ENCODE measurements at places on chromosomes 12 and 14. TPM values are rescaled to one million over a fixed set of nuclear protein-coding genes. Genes with fewer than 3 reads are reported as not detected.

DNA sequence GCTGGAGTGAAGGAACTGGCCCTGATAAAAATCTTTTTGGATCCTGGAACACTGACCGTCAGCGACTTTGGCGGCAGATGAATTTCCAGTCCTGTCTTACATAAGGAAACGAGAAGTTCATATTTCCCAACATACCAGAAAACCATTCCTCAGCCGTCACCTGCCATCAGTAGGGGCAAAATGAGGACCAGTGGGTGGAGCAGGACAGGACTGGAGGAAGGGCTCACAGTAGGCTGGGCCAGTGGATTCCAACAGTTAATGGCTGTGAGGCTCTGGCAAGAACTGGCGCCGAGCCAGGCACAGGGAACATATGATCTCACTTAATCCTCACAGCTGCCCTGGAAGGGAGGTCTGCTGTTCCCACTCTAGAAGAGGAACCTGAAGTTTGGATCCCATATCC lies 67.2 kb upstream of the FAM181A start:
- H3K36me3 ChIP-seq: no peaks in the 10 kb centered on the region
- no peak overlapping the region for H3K27ac ChIP-seq
- H3K4me3 ChIP-seq: no peak overlapping the region
- DNase-seq: no peak
- H3K4me1 ChIP-seq: no peaks in the 10 kb centered on the region

- no peaks in the 10 kb centered on the region for H3K36me3 ChIP-seq
- H3K27ac ChIP-seq: no peak overlapping the region
- no peak overlapping the region for H3K4me3 ChIP-seq
- DNase-seq: no peak
- H3K4me1 ChIP-seq: no peaks in the 10 kb centered on the region
- no peaks in the 10 kb centered on the region for H3K27me3 ChIP-seq
Observed at GRCh38 chr14:95645389-95645996, 40.7 kb upstream of the TCL1B start.

GRCh38 chr12:113684053-113684907 lies 212.6 kb upstream of the LHX5 start:
- H3K4me1 ChIP-seq: no peaks in the 10 kb centered on the region
- peak; percentile 66 for DNase-seq
- no peaks in the 10 kb centered on the region for H3K27me3 ChIP-seq
- H3K36me3 ChIP-seq: no peaks in the 10 kb centered on the region
- no peak overlapping the region for H3K27ac ChIP-seq

DNA sequence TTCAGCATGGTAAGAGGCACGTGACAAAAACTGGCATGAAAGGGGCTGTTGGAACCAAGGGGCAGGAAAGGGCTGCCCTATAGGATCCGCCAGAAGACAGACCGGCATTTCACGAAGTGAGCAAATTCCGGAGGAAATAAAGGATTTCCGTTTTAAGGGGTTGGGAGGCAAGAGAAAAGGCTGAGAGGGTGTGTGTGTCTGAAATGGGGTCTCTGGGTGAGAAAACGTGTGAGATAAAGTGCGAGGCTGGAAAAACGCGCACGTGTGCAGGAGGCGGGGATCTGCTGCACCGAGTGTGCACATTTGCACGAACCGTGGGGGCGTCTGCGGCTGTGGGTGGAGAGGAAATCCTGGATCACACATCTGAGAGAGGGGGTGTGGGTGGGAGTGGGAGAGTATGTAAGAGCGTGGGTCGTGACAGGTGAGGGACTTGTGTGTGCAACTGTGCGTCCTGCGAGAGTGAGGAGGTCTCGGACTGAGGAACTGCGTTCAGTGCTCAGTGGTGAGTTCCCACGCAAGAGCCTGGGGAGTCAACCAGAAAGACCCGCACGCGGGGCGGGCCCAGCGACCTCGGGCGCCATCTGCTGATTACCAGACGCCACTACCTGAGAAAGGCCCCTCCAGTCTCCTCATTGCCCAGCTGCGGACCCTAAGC lies 37.0 kb upstream of the P2RX7 start:
- peak; percentile 88 for DNase-seq
- 0 out of 2 replicates have a peak, but pooled peaks cover 2% of the 10 kb centered on the region for H3K4me1 ChIP-seq
- H3K27me3 ChIP-seq: no peaks in the 10 kb centered on the region
- H3K36me3 ChIP-seq: no peaks in the 10 kb centered on the region
- H3K4me3 ChIP-seq: peak overlapping the region; percentile 18
- no peak overlapping the region for H3K27ac ChIP-seq

DNA sequence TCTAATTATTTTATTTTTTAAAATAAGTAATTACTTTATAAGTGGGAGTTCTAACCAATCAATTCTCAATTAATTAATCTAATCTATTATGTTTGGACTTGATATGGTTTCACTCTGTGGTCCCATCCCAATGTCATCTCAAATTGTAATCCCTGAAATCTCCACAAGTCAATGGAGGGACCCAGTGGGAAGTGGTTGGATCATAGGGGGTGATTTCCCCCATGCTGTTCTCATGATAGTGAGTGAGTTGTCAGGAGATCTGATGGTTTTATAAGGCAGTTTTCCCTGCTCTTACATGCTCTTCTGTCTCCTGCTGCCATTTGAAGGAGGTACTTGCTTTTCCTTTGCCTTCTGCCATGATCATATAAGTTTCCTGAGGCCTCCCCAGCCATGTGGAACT lies 836.1 kb downstream of the GALC start:
- no peak overlapping the region for H3K27ac ChIP-seq
- peaks cover 3% of the 10 kb centered on the region for H3K36me3 ChIP-seq
- peaks cover 10% of the 10 kb centered on the region for H3K27me3 ChIP-seq
- no peak overlapping the region for H3K4me3 ChIP-seq
- DNase-seq: no peak
- no peaks in the 10 kb centered on the region for H3K4me1 ChIP-seq

DNA sequence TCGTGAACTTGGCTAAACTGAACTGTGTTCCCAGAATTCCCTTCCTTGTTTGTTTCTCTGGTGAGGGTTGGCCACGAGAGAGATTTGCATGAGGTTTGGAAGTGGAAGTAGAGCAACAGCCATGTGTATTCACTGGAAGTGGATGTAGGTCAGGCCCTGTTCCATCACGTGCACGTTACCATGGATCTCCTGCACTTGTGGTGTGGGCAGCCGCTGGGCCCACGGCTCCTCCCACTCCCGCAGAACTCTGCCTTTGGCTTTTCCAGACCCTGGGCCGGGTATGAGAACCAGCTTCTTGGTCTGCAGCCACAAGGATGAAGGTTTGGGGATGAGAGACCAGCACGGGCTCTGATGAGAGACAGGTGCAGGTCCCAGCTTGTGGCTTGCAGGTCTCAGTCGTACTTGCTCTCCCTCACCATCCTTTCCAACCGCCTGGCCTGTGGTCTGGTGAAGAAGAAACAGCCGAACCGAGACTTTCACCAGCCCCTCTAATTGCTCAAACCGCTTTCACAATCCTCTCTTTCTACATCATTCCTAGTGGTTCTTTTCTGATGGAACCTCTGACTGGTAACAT lies 94.9 kb downstream of the DUSP16 start:
- no peak overlapping the region for H3K27ac ChIP-seq
- DNase-seq: no peak
- peaks cover 30% of the 10 kb centered on the region for H3K36me3 ChIP-seq

- peaks cover 15% of the 10 kb centered on the region for H3K36me3 ChIP-seq
- H3K4me3 ChIP-seq: no peak overlapping the region
- H3K27ac ChIP-seq: no peak overlapping the region
Observed at GRCh38 chr12:121318121-121318520, 21.6 kb upstream of the CAMKK2 start.

DNA sequence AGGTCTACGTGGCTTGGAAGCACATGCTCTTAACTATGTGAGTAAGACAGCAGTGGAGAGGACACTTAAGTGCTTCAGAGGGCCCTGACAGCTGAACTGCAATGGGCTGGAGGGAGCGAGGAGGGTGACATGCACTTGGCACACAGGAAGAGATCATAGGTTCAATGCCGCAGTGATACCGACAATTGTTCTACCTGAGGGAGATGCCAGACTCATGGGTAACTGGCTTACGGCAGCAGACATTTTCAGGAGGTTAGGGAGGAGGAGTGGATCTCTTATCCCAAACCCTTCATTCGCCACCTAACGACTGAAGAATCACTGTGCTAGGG lies 68.4 kb downstream of the NTF3 start:
- no peak overlapping the region for H3K27ac ChIP-seq
- H3K27me3 ChIP-seq: no peaks in the 10 kb centered on the region
- no peaks in the 10 kb centered on the region for H3K36me3 ChIP-seq
- DNase-seq: no peak
- H3K4me3 ChIP-seq: no peak overlapping the region

- no peak overlapping the region for H3K27ac ChIP-seq
- peaks cover 35% of the 10 kb centered on the region for H3K36me3 ChIP-seq
- H3K27me3 ChIP-seq: no peaks in the 10 kb centered on the region
- DNase-seq: no peak
Observed at GRCh38 chr14:72284176-72284575, 351.9 kb downstream of the RGS6 start.

DNA sequence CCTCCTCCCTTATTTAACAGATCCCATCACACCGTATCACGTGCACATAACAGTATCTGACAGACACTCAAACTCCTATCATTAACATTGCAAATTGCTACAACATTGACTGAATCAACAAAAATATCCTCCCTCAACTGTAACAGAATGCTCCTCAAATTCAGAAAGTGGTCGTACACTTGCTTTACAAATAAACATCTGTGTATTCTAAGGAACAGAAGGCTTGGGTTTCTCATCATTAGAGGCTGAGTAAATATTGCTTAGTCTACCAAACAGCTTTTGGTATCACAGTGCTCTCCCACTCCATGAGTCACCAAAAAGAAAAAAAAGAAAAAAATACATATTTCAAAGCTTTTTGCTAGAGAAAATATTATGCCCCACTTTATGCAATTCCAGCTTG lies 23.9 kb downstream of the FERMT2 start:
- no peak for DNase-seq
- H3K4me3 ChIP-seq: peak overlapping the region; percentile 31
- H3K27ac ChIP-seq: no peak overlapping the region

DNA sequence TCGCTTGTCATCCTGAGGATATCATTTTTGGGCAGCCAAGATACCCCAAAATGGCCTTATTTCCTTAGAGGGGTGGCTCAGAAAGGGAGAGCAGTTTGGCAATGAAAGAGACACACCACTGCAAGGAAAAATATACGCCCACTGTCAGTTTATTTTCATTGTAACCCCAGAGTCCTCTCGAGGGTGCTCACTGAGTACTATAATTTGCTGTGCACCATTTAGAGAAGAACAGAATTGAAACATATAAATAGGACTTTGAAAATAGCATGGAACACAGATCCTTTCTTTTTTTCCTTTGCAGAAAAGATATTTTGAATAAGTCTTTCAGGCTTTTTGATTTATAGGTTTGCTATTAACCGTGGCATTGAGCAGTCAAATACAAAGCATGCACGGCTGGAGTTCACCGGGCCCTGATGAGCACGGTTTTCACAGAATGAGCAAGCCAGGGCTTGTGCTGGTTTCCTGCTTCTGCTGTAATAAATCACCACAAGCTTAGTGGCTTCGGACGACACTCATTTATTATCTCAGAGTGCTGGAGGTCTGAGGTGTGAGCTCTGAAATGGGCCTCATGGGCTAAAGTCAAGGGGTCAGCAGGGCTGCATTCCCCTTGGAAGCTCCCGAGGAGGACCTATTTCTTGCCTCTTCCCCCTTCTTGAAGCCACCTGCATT lies 152.3 kb downstream of the ZNF664 start:
- H3K27me3 ChIP-seq: no peaks in the 10 kb centered on the region
- no peaks in the 10 kb centered on the region for H3K36me3 ChIP-seq
- H3K4me1 ChIP-seq: no peaks in the 10 kb centered on the region
- H3K4me3 ChIP-seq: no peak overlapping the region

- H3K27ac ChIP-seq: no peak overlapping the region
- no peak overlapping the region for H3K4me3 ChIP-seq
- no peaks in the 10 kb centered on the region for H3K4me1 ChIP-seq
- H3K36me3 ChIP-seq: no peaks in the 10 kb centered on the region
Observed at GRCh38 chr14:101442451-101442850, 118.8 kb upstream of the DIO3 start.

DNA sequence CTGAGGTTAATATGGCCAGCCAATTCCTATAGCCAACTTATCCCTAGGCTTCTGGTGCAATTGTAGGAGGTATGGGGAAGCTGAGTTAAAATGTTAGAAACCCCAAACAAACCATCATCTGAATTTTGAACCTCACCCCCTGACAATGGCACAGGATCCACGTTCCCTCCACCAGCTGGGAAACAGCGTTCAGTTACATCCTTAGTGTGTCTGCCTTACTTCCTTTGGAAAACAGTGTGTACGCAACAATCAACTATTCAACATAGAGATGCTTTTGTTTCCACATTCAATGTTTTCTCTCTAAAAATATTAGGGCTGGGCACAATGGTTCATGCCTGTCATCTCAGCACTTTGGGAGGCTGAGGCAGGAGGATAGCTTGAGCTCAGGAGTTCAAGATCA lies 203.4 kb downstream of the TTC7B start:
- no peaks in the 10 kb centered on the region for H3K27me3 ChIP-seq
- peaks cover 3% of the 10 kb centered on the region for H3K4me1 ChIP-seq

DNA sequence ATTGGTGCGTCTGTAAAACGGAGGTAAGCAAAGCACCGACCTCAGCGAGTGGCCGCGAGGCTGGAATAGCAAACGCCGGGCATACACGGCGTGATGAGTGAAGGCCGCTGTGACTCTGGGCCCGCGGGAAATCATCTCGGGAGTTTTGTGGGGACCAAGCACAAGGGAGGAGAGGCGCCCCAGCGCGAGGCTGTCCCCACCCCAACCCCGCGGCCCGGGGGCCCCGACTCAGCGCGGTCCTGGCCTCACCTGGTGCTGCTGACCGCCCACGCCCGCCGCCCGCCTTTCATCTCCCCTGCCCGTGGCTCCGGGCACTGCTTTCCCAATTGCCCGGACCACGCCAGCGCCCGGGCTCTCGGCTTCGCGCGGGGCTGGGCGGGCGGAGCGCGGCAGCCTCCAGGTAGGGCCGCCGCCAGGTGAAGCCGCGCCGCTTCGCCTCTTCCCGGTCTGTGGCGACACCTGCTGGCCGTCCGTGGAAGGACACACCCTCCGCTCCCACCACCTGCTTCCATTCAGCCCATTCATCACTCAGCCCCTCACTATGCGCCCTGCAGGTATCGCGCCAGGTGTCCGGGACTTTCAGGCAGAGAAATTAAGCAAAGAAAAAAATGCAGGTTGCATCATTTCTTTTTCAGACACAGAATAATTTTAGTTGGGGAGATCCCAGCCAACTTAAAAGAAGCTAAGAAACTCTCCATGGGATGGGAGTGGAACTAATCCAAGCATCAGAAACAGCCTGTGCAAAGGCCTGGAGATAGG lies 360.4 kb downstream of the MED13L start:
- peaks cover 3% of the 10 kb centered on the region for H3K4me1 ChIP-seq
- H3K4me3 ChIP-seq: peak overlapping the region; percentile 73
- peak; percentile 91 for DNase-seq
- H3K27me3 ChIP-seq: no peaks in the 10 kb centered on the region
- H3K36me3 ChIP-seq: peaks cover 1% of the 10 kb centered on the region

The NFYB gene
- 52.5 TPM for total RNA-seq

The KLRD1 gene
- total RNA-seq: not detected

The ATL1 gene
- 3.2 TPM for total RNA-seq

The TSFM gene
- total RNA-seq: 53.3 TPM

All from H9 (cell line).